ENCODE measurements at places on chromosomes 1 and 21. TPM values are rescaled to one million over a fixed set of nuclear protein-coding genes. Genes with fewer than 3 reads are reported as not detected.

DNA sequence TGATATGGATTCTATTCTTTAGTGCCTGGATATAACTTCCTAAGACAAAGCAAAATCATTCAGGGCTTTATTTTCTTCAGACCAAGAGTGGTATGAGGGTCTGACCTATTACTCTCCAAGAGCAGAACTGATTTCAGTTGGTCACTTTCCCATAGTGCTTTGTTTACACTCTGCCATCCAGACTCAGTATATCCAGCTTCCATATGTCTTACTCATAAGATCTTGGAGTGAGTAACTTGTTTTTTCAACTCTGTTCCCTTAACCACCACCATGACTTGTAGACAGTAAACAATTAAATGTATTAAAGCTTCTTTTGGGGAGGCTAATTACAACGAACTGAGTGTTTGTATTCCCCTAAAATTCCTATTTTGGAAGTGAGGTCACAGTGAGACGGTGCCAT is 83.4 kb downstream of the USP24 start:
- DNase-seq: peak; percentile 59

Gene FAF1
- 49.1 TPM for total RNA-seq

DNA sequence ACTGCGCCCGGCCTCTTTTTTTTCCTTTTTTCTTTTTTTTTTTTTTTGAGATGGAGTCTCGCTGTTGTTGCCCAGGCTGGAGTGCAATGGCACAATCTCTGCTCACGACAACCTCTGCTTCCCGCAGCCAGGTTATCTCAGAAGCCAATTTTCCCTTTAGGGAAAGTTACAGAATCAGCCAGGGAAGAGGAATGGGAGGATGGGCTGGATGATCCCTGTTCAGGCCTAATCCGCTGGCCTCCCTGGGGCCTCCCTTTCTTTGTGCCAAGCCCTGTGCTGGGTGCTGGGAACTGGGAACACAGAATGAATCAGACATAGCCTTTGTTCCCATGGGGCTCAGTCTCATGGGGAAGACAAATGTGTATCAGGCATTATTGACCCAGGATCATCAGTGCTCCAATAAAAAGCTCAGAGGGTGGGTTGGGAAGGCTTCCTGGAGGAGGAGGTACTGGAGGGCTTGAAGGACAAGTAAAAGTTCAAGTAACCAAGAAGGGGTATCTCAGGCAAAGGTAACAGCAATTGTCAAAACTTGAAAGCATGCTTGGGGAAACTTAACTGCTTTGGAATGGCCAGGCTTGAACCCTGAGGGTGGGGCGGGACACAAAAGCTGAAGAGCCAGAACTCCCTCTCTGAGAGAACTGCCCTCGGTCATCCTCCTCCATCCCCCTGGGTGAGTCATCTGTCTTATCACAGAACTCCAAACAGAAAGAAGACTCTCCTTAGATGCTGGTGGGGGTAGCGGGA is 14.3 kb downstream of the ECHDC2 start:
- DNase-seq: no peak

Gene IVL
- 1.1 TPM for total RNA-seq

DNA sequence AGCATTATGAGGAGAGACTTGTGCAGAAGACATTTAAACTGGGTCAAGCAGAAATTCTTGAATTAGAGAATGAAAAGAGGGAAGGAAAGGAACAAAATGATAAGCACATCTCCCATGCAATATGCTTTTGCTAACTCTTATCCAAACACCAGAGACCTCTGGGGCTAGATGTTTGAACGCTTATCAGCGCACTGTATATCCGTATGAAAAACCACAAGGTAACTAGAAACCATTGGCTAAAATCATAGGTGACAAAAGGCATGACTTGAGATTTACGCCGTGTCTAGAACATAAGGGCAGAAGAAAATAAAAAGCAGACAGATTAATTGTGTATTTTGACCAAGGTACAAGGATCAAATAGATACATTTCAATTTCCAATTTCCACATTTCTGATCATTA is 38.0 kb upstream of the TIAM1 start:
- no peak for DNase-seq

DNA sequence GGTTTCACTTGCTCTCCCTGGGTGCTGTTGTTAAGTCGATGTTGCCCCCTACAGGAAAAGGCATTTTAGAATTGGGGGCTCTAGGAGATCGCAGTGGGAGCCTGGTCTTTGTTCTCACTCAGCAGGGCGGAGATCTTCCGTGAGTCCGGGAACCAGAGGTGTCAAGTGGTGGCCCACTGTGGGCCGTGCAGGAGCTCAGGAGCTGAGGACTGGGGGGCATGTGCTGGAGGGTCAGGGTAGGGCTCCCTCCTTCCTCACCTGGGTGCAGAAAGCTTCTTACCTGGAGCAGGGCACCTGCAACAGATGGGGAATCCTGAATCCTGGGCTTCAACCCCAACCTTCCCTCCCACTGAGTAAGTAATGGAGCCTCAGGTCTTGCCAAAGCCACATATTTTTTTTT is 392.7 kb downstream of the NPHP4 start:
- DNase-seq: no peak

Gene SPRR2E
- total RNA-seq: not detected

Gene PBX1
- total RNA-seq: 32.0 TPM

GRCh38 chr21:33558777-33559421 is 16.1 kb downstream of the SON start:
- DNase-seq: no peak

Gene CDKN2C
- total RNA-seq: 19.2 TPM

DNA sequence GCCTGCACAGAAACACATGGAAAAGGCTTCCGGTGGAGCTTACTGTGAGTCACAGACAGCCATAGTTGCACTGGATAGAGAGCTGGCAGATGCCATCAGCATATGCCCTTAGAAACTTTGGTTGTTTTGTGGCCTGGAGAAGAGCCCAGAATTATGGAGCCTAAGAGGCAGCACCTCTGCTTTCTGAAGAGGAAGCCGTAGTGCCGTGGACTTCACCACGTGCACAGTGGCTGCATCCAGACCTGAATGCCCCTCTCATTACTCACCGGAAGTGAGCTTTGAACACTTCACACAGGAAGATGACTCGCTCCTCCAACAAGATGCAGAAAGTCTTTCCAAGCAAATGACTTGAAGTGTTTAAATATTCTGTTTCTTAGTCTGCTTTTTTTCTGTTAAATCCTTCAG is 28.4 kb downstream of the JUN start:
- peak; percentile 99 for DNase-seq

Gene RNU1-2
- total RNA-seq: not detected

GRCh38 chr1:7922301-7922700 is 18.3 kb downstream of the TNFRSF9 start:
- DNase-seq: peak; percentile 57

GRCh38 chr1:62725255-62725654 is 37.1 kb upstream of the DOCK7 start:
- DNase-seq: peak; percentile 91

Gene FBXO2
- 1.1 TPM for total RNA-seq

Gene KCNJ9
- 0.13 TPM for total RNA-seq

DNA sequence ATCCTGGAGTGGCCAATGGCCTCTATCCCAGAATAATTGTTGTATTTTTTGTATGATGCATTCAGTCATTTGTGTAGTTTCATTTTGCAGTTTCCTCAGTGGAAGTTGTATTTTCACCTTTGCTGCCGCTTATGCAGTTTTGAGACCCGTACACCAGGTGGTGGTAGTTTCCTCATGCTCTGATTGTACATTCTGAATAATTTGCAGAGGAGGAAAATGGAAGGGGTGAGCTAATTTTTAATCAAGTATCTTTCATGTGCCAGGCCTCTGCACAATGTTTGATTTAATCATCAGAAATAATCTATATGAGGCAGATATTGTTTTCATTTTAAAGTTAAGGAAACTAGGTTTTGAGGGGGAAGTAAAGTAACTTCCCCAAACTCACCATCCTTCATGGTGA is 29.5 kb downstream of the HLX start:
- peak; percentile 48 for DNase-seq

DNA sequence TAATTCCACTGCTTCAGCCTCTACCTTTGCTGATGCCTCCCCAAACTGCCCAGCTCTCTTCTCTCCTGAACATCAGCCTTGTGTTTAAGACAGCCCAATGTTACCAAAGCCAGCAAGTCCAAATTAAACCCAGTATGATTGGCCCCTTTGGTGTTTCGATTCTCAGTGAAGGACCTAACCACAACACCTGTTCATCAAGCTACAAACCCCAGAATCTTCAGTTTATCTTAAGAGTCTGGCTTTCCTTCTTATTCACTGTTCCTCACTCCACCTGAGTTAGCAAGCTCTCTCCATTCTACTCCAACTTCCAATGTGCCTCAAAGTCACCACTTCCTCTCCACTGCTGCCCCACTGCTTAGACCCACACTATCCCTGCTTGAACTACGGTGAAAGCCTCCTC is 25.5 kb upstream of the ITPKB start:
- DNase-seq: no peak

Gene PTPRC
- 0.86 TPM for total RNA-seq
